ENCODE measurements at places on chromosomes 7 and 10. TPM values are rescaled to one million over a fixed set of nuclear protein-coding genes. Genes with fewer than 3 reads are reported as not detected.

DNA sequence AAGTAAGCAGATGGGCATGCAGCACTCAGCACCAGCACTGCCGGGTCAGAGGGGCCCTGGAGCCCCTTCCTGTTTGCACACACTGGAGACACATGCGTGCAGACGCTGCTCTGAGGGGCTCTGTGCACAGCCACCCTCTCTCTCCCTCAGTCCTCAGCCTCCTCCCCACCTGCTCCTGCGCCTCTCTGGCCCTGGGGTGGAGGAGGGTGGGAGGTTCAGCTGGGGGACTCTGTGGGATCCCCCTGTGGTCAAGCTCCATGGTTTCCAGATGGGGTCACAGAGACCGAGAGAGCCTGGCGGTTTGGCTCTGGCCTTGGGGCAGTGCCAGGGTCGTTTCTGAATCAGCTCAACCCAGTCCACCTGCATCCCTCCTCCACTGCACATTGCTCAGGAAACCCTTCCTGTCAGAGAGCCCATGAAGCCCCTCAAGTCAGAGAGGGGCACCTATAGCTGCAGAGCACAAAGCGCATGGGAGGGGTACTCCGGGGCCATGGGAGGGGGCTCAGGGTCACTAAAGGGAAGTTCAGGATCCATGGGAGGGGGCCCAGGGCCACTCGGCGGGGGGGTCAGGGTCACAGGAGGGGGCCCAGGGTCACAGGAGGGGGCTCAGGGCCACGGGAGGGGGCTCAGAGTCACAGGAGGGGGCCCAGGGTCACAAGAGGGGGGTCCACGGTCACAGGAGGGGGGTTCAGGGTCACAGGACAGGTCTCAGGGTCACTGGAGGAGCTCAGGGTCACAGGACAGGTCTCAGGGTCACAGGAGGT lies 161.7 kb downstream of the ADARB2 start:
- no peak for DNase-seq

Gene C10orf67
- total RNA-seq: 0.49 TPM

Gene SEMA3C
- total RNA-seq: 1.2 TPM

Gene AP1S1
- total RNA-seq: 14.5 TPM

DNA sequence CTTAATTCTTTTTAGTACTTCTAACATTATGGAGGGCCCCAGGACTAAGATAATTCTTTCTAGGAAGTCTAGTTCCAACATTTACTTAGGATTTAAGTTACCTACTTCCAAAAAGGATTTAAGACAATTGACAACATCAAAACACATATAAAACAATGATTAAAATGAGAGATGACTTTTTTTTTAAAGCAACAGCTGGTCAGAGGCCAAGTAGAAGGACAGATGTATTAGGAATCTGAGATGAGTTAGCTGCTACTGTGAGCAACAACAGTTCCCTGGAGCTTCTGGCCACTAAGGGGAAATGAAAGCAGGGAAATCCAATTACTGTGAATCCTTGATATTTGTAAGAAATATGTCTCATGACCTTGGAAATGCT lies 222.3 kb downstream of the PHTF2 start:
- DNase-seq: no peak

GRCh38 chr7:155183655-155184054 lies 113.5 kb downstream of the HTR5A start:
- no peak for DNase-seq

DNA sequence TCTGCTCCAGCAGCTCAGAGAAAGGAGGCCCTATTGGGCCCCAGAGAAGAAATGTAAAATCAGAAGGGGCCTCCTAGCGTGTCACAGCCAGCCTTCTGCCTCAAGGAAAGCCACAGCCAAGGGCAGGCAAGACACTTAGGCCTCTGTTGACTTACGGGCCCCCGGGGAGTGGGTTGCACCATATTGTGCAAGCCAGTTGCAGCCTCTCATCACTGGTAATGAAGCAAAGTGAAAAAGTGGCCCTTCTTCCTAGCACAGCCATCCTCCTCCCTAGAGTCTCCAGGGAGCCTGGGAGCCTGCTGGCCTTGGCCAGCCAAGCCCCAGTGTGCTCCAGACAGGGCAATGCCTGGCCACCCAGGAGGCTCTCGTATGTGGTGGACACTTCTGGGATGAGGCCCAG lies 56.2 kb upstream of the GDF10 start:
- no peak for DNase-seq

DNA sequence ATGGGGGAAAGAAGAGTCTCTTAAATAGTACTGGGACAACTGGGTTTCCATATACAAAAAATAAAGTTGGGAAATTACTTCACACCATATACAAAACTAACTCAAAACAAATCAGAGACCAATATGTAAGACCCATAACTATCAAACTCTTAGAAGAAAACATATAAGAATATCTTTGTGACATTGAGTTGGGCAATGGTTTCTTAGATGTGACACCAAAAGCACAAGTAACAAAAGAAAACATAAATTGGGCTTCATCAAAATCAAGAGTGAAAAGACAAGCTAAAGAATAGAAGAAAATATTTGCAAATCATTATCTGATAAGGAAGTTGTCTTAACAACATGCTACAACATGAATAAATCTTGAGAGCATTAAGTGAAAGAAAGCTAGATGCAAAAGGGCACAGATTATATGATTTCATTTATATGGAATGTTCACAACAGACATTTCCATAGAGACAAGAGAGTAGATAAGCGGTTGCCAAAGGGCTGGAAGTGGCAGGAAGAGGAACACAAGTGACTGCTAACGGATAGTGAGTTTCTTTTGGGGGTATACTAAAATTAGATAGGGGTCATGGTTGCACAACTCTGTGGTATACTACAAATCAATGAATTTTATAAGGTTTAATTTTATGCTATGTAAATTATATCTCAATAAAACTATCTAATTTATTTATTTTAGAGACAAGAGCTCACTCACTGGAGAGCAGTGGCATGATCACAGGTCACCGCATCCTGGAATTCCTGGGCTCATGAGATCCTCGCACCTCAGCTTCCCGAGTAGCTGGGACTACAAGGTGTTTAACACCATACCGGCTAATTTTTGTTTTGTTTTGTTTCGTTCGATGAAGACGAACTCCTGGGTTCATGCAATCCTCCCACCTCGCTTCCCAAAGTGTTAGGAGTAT lies 35.4 kb downstream of the JMJD1C start:
- DNase-seq: no peak

Gene DKK1
- not detected for total RNA-seq

Gene NEUROG3
- total RNA-seq: not detected

DNA sequence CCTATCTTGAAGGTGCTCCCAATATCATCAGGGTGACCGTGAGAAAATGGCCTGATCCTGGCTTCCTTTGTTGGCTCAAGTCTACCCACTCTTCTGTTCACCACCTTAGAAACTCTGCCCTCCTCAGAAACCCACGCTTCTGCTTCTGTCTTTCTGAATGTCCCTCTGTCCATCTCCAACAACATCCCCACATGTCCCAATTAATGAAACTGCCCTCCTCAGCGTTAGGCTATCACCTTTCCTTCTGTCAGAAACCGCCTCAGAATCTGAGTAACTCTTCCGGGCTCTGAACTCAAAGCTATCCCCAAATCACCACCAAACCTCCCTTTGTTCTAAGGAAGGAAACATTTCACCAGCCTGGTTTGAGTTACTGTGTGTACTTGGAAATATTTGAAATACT lies 315.8 kb upstream of the ZNF32 start:
- DNase-seq: no peak

DNA sequence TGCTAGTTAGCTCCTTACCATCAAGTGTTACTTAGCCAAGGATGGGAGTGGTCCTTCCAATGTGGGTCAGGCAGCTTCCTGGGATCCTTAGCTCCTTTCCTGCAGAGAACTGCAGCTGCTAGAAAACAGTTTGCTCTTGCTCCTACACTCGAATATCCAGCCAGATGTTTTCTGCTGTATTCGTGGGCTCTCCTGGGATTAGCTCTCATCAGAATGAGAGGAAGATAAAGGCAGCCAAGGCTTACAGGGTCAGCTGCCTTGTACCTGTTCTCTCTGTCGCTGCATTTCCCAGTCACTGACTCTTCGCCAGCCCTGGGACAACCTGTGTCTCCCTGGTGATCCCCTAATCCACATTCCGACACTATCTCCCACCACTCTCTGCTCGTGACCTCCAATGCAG lies 29.0 kb downstream of the NEUROD6 start:
- no peak for DNase-seq
